Astrocyte (in vitro differentiated cells and primary cell): ENCODE measurements at places on chromosomes 2 and 18. TPM values are rescaled to one million over a fixed set of nuclear protein-coding genes. Genes with fewer than 3 reads are reported as not detected.

DNA sequence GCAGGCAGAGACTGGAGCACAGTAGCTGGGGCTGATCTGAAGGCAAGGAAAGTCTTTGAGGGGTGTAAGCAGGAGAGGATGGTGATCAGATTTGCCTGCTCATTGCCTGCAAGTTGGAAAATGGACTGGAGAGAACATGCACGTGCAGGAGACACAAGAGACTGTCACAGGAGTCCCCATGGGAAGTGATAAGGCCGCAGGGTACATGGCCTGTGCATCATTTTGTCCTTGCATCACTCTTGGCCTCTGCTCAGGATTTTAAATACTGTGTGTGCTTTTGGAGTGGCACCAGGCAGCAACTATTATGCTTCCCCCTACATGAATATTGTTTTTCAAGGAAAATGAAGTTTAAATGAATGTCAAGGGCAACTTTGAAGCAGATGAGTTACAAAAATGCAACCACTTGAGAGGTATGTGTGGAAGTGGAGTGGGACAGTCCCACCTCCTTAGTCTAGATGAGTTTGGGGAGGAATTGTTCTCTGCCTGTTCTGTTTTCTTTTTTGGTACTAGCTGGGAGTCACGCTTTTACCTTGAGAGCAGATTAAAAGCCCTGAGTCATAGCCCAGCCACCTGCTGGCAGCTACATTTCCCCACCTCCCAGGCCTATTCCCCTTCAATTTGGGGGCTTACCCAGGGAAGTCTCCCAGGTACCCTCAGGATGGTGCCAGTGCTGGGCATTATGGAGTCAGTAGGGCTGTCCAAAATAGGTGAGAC is 19.3 kb downstream of the MAPK4 start:
- DNase-seq = no peak

The DQX1 gene
- 0.73 and 0.84 TPM in 2 replicates for total RNA-seq

The TANK gene
- total RNA-seq = 55.7 and 61.2 TPM in 2 replicates

The OSBPL1A gene
- total RNA-seq = 27.7 and 29.6 TPM in 2 replicates

The RFX8 gene
- total RNA-seq = not detected in 2 replicates
